A172 (cell line): ENCODE measurements at places on chromosomes 2 and 18. TPM values are rescaled to one million over a fixed set of nuclear protein-coding genes. Genes with fewer than 3 reads are reported as not detected.

SPDYA gene
- total RNA-seq = 0.10 TPM in 1 of 2 replicates, not detected in the other

C2orf92 gene
- 0.86 and 8.6 TPM in 2 replicates for total RNA-seq

RALB gene
- total RNA-seq = 112 and 126 TPM in 2 replicates

LOXHD1 gene
- total RNA-seq = not detected in 2 replicates
